ENCODE measurements at places on chromosomes 1 and 21.

DNA sequence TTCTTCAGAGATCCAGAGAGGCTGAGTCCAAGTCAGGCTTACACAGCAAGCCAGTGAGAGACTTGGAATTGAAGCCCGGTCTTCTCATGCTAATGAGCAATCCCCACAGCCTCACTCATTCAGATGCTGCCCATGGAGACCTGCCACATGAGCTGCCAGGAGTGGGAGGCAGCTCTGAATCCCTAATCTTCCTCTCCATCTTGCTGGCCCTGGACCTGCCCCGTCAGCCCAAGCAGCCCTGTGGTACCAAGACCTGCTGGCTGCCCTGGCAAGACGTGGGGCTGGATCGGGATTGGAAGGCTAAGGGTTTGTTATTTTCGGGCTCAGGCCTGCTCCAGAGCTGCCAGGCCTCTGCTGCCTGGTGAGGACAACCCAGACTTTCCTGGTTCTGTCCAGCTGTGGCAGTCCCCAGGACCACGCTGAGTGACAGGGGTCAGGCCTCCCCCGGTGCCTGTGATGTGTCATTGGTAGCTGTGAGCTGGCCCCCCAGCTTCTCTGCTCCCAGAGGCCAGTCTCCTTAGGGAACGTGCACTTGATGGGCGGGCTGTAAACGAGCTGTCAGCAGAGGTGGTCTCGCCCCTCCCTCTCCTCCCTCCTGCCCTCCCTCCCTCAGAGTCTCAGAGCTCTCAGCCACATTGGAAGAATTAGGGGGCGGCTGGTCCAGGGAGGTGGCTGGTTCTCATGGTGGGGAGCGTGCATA lies 135.0 kb downstream of the FOXD2 start:
- no peak for DNase-seq

- no peak for DNase-seq
Observed at GRCh38 chr1:112006416-112007025, 17.1 kb upstream of the KCND3 start.

DNA sequence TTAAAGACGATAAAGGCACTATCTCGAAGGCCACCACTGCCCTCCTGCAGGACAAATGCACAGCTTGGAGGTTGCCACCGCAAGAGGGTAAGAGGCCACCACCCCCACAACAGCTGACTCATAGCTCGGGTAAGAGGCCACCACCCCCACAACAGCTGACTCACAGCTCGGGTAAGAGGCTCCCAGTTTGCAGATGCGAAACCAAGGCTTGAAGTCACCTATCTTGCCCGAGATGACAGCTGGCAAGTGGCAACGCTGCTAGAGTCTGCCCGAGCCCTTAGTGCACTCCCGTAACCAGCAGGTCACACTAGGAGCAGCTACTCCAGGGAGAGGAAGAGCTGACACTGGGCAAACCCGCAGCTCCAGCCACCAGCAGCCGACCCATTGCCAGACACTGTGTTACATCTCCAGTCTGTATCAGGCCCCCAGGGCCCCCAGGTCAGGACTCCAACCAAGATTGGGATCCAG lies 17.1 kb upstream of the SPSB1 start:
- no peak for DNase-seq

- DNase-seq = no peak
Observed at GRCh38 chr1:216705676-216706075, 17.6 kb downstream of the ESRRG start.

DNA sequence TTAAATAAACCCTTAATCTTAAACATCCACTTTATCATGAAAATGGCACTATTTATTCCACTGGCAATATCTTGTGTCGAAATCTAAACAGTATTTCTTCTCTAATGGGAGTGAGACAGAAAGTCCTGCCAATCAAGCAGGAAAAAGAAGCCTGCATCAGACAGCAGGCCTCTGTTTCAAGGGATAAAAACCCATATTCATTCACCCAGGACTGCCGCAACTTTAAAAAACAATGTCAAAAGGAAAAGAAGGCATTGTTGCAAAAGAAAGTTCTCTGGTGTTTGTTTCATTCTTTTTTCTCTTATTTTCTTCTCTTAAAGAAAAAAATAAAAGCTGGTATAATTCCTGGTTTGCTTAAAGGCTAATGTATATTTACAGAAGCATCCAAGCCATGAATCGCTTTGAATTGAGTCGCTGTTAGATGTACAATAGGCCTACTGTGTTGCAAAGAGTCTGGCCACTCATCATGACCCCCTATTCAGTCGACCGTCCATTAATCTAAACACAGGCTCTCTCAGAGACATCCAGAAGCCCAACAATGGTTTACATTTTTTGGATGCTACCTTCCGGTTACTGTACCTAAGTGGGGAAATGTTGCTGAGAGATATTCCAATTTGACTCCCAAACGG lies 48.7 kb upstream of the ZC3H11B start:
- no peak for DNase-seq

DNA sequence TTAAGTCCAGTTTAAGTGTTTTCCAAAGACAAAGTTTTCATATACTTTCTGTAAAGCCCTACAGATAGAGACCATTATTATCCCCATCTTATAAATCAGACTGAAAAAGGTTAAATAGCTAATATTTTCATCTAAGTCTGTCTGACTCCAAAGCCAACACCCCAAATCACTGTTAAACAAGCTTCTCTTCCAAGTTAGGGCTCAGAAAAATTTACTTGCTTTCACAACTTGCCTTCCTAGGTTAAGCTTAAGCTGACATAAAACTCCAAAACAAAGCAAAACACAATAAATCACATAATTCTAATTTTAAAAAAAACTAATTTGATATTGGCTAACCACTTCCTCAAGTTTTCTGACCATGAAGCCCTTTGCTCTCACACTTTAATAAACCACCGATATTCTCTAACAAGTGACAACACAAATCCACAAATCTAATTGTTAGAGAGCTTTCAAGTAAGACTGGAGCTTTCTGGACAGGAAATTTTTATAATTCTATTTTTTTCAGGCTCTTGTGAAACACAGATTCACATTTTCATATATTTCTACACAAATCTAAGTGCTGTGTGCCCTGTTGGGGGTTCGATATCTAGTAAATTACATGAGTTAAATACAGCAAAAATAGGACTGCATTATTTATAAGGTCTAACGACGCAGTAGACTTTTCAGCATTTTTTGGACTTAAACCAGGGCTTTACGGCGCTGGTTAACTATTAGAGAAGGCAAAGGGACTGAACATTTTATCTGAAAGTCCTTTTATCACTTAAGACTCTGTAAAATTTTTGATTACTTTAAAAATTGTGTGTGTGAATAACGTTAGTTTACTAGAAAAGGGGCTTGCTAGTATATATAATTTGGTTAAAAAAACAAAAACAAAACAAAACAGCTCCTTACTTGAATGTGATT lies 2.1 kb downstream of the GNG12 start:
- DNase-seq = no peak

- DNase-seq = no peak
Observed at GRCh38 chr1:21626921-21627339, 42.2 kb downstream of the RAP1GAP start.

GRCh38 chr1:225349826-225350225 lies 78.0 kb downstream of the LBR start:
- no peak for DNase-seq
